CD4-positive, alpha-beta T cell (primary cell): ENCODE measurements at places on chromosomes 5 and 9.
A peak's percentile ranks its signal among the peaks of the same experiment; 100 is the strongest.

DNA sequence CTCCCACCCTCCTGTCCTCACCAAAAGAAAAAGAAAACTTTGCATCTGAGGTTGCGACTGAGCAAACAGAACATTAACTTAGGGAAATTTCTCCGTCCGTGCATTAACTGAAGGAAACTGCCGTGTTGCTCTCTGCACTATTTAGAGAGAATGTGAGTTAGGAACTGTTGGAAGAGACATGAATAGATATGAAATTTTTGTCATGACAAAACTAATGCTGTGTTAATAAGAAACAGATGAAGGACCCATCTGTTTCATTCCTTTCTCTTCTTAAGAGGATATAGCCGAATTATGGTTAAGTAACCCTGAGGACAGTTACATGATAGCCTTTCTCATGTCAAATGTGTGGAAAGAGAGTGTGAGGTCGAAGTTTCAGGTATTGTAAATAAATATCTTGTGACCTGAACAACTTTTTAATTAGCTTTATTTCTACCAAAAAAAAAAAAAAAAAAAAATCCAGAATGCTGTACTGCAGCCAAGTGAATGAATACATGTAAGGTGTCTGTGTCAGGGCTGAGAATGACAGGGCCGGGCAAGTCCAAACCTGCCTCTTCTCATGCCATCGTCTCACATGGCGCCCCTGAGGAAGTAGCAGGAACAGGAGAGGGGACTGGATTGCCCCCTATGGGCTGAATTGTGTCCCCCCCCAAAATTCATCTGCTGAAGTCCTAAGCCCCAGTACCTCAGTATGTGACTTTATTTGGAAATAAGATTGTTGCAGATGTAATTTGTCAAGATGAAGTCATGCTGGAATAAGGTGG lies 35.6 kb upstream of the ANKRD33B start:
- DNase-seq, result no peak

DNA sequence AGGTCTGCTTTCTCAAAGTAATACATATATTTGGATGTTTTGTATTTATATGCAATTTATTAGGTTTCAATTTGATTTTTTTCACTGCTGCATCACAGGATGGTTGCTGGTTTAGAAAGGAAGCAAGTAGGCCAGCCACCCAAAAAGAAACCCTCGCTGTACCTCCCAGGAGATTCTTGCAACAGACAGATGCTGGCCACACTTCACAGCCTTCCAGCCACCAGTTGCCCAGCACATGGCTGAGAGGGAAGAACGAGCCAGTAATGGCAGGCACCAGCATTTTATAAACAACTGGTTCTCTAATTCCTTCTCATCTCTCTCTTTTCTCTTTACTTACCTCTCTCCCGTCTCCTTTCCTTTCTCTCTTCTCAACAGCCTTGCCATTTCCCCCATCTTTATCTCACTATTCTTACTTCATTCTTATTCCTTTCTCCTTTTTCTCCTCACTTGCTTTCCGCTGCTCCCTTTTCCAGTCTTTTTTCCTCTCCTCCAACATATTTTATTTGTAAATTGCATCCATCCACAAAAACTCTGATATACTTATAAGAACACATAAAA lies 38.9 kb downstream of the EFNA5 start:
- DNase-seq, result no peak

DNA sequence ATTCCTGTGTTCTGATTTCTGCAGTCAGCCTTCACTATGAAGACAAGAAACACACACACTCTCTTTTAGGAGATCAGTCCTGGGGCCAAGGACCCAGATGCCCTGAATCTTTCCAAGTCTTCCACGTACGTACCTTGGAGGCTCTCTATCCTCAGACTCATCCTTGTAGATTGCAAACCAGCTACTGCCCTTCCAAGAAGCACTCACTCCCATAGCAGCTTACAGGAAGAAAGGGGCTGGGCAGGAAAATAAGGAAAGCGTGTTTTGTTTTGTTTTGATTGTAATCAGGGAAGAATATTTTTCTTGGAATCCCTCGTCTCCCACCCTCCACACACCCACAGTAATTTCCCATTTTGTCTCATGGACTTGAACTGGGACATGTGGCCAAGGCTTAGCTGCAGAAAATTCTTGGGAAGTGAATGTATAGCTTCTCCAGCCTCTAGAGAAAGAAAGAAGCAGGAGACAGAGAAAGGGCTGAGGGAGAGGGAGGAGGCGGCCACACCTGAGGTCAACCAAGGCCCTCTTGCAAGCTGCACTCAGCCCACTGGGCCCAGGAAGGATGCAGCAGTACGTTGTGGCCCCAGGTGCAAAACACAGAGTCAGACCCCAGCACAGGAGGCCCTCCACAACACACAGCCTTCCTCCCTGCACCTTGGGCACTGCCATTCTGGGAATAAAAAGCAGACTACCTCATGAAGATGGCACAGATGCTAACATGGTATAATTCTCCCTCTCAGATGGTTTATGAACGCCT lies 29.9 kb downstream of the IRX2 start:
- DNase-seq, result no peak

- no peak for DNase-seq
Measured at GRCh38 chr9:85223506-85224125, 518.1 kb downstream of the AGTPBP1 start.

DNA sequence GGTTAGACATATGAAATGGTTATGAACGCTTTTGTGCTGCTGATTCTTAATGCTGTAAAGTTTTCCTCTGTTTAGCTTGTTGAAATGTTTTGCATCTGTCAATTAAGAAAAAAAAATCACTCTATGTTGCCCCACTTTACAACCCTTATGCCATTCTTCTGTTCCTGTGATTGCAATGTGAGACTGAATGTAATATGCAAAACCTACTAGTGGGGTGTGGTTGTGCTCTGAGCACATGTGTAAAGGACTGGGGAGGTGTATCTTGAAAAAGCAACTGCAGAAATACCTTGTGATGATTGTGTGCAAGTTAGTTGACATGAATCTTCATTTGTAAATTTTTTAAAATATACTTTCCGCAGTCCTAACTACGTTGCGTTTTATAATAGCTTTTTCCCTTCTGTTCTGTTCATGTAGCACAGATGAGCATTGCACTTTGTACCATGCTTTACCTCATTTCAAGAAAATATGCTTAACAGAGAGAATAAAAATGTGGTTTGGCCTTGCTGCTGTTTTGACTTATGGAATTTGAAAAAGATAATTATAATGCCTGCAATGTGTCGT lies 357.0 kb upstream of the PIK3R1 start:
- DNase-seq, result no peak

GRCh38 chr5:88672644-88673252 lies 210.2 kb downstream of the MEF2C start:
- DNase-seq, result no peak

DNA sequence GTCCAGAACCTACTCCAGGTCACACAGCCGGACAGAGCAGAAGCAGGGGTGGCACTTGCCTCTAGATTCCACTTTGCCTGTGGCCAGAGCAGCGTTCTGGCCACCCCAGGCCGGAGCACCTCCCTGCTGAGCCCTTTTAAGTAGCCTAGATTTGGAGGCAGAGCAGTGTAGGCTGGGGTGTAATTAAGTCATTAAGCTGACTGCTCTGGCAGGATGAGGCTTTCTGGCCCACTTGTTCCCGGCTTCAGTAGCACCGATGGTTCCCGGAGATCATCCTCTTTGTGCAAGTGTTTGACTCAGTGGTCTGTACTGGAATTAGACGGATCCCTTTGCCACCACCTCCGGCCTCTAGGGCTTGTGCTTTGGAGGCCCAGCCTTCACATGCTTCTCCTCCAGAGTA lies 281.9 kb upstream of the ANKRD55 start:
- DNase-seq, result no peak

GRCh38 chr9:79989079-79989478 lies 417.3 kb downstream of the TLE4 start:
- DNase-seq, result no peak

GRCh38 chr5:50900952-50901510 lies 234.6 kb downstream of the PARP8 start:
- no peak for DNase-seq

DNA sequence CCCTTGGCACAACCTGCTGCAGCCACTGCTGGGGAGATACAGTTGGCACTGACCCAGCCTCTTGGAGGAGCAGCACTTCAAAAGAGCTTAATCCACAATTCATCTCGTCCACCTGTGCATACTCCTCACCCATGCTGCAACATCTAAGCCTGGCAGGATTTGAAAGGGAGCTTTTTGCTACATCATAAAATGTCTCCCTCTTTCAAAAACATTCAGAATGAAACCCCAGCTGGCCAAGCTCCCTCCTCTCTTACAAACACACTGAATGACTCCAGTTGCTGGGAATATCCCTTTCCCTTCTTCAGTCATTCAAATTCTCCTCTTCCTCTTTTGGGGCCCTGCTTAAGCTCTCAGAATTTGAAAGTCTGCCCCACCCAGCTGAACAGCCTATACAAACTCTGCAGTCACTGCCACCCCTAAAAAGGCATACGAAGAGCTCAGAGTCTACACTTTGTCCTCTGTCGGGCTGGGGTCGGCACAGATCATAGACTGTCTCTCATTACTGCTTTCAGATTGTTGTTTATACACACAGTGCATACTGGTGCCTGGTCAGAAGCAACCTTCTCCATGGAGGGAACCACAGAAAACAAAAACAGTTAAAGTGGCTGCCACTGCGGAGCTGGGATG lies 8.8 kb upstream of the C5orf15 start:
- no peak for DNase-seq

DNA sequence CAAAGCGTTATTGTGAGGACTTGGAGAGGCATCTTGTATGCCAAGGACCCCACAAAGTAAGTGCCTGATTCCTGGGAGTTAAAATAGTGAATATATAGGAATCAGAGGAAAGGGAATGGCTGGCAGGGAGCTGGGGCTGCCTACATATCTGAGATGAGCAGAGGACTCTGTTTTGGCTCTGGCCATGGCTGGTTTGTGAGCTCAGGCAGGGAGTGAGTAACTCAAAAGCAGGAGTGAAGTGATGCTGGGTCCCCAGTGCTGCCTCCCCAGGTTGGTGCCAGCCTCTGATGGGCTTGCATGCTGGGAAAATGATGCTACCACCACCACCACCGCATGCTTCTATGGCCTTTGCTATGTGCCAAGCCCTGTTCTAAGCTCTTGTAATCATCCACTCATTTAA lies 246.0 kb upstream of the MVB12B start:
- no peak for DNase-seq

- DNase-seq, result no peak
Measured at GRCh38 chr5:117657541-117657940, 1082.9 kb upstream of the SEMA6A start.

DNA sequence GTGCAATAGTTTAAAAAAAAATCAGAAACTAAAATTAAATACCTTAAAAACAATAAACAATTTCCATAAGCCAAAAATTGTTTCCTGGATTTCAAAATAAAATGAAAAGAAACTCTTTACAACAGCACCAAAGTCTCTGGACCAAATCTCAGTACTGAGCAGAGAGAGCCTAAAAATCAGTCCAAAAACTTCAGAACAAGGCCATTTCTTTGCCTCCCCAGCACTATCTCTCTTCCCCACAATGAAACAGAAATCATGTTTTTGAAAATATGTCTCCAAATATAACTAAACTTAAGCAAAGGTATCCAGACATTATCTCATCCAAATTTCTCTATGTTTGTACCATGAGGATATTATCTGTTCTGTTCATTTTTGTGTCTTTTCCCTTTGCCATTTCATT lies 1.0 kb downstream of the FREM1 start:
- DNase-seq, result no peak

- DNase-seq, result peak; percentile 59
Measured at GRCh38 chr9:21965401-21965951, 28.7 kb downstream of the CDKN2A start.

DNA sequence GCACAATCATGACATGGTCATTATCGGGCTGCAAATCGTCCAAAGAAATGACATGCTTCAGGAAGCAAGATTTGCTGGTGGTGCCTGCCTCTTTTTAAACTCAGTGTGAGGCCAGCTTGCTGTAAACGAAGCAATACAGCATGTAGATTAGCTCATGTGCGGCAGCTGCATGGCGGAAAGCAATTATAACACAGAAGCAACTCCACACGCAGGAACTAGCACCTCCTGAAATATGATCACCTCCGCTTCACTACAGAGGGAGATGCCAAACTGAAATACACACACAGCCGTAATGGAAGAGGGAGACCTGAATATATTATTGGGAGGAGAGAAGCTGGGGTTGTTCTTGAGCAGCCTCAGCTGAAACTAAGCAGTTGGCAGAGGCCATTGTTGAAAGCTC lies 312.5 kb downstream of the PSAT1 start:
- no peak for DNase-seq

GRCh38 chr5:174549254-174549653 lies 175.1 kb upstream of the MSX2 start:
- no peak for DNase-seq

GRCh38 chr9:14320271-14321181 lies 6.6 kb upstream of the NFIB start:
- no peak for DNase-seq

- no peak for DNase-seq
Measured at GRCh38 chr5:74894351-74894750, 28.2 kb upstream of the FAM169A start.

- no peak for DNase-seq
Measured at GRCh38 chr5:36135988-36136387, 15.7 kb downstream of the LMBRD2 start.

- DNase-seq, result no peak
Measured at GRCh38 chr9:3828495-3828894, 302.7 kb upstream of the RFX3 start.

DNA sequence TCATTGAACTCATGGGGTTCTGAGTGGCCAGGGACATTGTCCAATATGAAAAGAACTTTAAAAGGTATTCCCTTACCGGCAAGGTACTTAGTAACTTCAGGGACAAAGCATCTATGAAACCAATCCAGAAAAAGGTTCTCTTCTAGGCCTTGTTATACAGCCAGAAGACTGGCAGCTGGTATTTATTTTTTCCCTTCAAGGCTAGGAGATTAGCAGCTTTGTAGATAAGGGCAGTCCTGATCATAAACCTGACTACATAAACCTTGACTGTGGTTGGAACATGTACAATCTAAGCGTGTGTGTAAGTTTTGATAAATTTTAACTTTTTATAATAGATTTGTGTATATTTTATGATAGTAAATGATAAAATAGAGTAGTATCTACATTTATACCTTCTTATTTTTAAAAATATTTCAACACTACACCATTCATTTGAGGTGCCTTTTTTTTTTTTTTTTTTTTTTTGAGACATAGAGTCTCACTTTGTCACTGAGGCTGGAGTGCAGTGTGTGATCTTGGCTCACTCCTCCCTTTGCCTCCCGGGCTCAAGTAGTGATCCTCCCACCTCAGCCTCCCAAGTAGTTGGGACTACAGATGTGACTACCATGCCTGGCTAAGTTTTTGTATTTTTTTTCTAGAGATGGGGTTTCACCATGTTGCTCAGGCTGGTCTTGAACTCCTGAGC lies 24.5 kb downstream of the RANBP17 start:
- no peak for DNase-seq

GRCh38 chr5:177456976-177457851 lies 10.6 kb downstream of the PRR7 start:
- peak; percentile 91 for DNase-seq

GRCh38 chr5:180688330-180689070 lies 39.1 kb upstream of the FLT4 start:
- DNase-seq, result no peak
